ENCODE measurements at places on chromosomes 2 and 18.
A peak's percentile ranks its signal among the peaks of the same experiment; 100 is the strongest.

- no peak for DNase-seq
These were observed 25.3 kb downstream of the CROCC2 start for GRCh38 chr2:240931319-240931949.

DNA sequence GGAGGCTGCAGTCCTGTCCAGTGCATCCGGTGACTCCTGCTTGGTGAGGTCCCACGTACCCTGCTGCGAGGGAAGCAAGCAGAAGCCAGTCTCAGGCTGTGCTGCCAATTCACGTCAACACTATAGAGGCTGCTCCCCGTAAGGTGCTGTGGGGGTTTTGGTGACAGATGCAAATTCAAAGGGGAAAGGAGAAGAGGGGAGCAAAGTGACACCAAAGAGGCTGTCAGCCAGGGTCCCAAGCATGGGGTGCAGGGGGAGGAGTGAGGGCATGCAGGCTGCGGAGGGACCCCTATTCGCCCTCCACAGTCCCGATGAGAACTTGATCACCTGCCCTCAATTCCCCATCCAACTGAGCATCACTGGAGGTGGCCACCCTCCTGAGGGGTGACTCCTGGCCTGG is 179.4 kb upstream of the HS6ST1 start:
- no peak for DNase-seq

DNA sequence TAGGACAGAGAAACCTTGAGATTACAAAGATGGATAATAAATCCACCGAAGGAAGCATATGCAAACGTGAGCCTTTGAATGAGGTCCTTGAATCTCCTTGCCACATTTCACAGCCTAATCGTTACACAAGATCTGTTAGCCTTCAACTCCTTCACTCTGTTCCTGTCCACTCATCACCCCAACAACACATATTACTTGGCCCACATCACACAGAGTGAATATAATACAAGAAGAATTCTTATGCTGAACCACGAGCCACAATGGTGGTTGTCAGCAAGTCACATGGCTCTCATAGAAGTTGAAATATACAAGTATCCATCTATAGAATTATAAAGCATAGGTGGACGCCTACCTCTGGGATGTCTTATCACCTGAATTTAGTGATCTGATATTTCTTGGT is 12.6 kb downstream of the ZBTB7C start:
- DNase-seq: no peak

- DNase-seq: no peak
These were observed 37.2 kb upstream of the THOC1 start for GRCh38 chr18:305003-305501.

DNA sequence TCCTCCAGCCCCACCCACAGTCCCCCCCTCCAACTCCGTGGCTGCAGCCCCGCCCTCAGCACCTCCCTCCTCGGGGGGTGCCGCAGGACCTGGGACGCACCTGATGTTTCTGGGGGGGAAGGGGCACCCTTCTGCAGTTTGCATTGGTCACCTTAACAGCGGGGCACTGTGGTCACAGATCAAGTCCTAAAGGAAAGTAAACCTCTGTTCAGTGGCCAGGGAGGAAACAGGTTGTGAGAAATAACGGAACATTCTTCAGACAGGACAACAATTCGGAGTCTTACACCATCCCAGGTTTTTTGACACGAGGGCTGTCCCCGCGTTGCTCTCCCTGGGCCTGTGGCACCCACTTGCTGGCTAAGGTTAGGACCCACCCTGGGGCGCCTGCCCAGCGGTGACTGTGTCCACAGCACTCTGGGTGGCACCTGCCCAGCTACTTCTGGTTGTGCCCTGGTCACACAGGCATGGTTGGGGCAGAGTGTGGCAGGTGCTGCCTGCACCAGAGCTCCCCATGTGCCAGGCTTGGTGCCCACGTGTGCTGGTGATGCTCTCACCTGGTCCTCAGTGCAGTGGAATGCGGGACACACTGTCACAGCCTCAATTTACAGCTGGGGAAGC is 93.5 kb upstream of the OTOS start:
- no peak for DNase-seq

- no peak for DNase-seq
These were observed 947.5 kb downstream of the CPS1 start for GRCh38 chr2:211503856-211504255.

DNA sequence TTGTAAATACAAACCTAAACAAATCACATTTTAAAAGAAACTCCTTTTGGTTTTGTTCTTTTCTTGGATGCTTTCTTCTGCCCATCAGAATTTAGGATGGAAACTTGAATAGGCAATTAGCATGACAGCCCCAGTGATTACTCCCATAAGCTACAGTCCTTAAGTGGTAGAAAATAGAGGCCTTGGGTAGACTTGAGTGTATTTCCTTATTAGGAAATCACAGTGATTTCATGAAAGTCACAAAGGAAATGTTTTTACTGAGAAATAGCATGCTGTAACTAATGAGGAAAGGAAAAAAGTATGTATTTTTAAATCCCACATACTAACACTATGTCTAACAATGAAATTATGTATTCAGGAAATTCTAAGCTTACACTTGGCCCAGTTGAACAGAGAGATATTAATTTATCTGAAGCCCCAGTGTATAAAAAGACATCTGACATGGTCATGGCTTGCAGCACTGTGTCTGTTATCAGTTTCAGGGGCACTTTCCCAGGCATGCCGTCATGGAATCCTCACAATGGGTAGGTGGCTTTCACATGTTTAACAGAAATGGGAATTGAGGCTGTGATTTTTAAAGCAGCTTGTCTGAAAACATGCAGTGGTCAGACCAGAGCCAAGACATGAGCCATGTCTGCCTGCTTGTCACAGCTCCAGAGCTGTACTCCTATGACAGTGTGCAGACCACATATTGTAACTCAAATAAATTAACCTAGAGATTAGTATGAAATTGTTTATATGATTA is 79.7 kb upstream of the TRIB2 start:
- peak; percentile 21 for DNase-seq

- peak; percentile 25 for DNase-seq
These were observed 126.7 kb downstream of the OSBPL1A start for GRCh38 chr18:24270937-24271380.

GRCh38 chr2:145023334-145023934 is 503.5 kb upstream of the ZEB2 start:
- DNase-seq: no peak

DNA sequence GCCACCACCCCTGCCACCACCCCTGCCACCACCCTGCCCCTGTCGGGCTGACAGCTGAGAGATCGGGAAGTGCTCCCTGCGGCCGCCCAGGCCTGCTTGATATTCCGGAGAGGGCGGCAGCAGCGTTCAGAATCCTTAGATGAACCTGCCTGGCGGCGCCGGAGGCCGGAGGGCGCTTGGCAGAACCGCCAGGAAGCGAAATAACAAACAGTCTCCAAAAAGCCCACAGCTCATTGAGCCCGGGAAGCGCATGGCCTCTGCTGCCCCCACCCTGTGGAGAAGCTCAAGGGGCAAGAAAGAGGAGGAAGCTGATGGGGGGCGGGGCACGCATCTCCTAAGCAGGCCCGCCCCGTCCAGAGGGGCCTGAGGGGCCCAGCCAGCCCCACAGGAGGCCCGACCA is 92.2 kb upstream of the MBOAT2 start:
- peak; percentile 28 for DNase-seq

- peak; percentile 83 for DNase-seq
These were observed 102.9 kb downstream of the CABLES1 start for GRCh38 chr18:23238152-23238531.

GRCh38 chr2:239690651-239691631 is 290.1 kb upstream of the HDAC4 start:
- DNase-seq: no peak

GRCh38 chr18:8982416-8983183 is 119.9 kb upstream of the NDUFV2 start:
- DNase-seq: peak; percentile 73

DNA sequence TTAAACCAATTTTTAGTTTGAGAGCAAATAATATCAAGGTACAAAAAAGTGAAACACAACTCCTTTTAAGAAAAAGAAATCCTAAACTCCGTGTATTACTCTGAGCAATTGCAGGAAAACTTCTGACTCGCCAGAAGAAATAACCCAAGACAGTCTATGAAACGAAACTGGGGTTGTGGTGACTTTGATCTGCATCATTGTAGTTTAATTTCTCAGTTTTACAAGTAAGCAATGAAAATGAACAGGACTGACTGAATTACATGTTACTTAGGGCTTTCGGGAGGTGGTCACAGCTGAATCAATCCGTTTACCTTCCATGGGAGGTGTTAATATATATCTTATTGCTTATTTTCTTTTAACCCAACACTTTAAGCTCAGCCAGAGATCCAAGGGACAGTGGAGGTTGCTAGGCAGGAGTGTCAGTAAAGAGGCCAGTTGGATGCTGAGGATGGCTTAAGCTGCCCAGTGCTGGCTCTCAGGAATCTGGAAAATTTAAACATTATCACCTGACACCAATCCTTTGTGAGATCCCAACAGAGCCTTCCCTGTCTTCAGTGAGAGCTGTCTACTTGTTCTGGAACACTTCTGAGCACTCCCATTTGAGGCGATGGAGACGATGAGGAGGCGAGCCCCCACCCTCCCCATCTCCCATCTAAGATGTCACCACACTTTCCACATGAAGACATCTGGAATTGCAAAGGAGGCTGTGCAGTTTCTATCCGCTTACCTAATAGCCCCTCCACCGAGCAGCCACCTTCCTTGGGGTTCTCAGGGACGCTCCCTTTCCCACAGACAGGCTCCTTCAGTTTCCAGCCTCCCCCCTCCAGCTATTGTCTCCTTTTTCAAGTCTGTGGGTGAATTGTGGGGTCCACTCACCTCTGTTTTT is 3.6 kb upstream of the RAB31 start:
- DNase-seq: no peak

- no peak for DNase-seq
These were observed 12.9 kb upstream of the NABP1 start for GRCh38 chr2:191664823-191665677.

GRCh38 chr2:48048476-48049171 is 142.3 kb upstream of the FBXO11 start:
- no peak for DNase-seq

DNA sequence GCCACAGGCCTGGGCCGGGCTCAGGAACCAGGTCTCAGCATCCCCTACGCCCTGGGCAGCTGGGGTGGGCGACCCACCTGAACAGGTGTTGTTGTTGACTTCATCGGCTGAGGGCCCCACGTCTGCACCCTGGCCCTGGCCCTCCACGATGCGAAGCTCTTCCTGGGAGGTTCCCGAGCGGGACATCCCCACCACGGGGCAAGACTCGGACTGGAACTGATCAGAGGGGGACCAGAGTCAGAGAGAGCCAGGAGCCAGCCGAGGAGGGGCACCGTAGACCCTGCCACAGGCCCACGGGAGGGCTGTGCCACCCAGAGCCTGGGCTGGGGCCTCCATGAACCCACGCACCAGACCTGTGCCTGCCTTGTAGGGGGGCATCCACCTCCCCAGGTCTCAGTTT is 54.3 kb downstream of the AQP12A start:
- no peak for DNase-seq

GRCh38 chr18:70553245-70553935 is 264.5 kb downstream of the SOCS6 start:
- DNase-seq: no peak

DNA sequence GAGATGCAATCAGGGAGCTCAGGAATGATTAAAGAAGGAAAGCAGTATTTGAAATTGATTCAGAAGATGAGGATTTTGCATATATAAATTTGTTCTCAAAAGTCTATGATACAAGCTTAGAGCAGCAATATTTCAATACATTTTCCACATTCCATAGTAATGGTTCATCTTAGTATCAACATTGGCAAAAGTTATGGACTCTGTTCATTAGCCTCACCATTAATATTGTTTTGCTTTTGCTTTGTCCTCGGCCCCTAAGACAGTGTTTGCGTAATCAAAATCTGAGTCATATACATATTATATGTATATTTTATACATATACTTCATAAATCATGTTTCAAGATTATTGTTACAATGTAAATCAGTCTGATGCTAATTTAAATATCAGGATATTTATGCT is 176.6 kb downstream of the CNTNAP5 start:
- no peak for DNase-seq

Measured in stromal cell of bone marrow (primary cell).